ENCODE measurements at places on chromosomes 3 and 15.

DNA sequence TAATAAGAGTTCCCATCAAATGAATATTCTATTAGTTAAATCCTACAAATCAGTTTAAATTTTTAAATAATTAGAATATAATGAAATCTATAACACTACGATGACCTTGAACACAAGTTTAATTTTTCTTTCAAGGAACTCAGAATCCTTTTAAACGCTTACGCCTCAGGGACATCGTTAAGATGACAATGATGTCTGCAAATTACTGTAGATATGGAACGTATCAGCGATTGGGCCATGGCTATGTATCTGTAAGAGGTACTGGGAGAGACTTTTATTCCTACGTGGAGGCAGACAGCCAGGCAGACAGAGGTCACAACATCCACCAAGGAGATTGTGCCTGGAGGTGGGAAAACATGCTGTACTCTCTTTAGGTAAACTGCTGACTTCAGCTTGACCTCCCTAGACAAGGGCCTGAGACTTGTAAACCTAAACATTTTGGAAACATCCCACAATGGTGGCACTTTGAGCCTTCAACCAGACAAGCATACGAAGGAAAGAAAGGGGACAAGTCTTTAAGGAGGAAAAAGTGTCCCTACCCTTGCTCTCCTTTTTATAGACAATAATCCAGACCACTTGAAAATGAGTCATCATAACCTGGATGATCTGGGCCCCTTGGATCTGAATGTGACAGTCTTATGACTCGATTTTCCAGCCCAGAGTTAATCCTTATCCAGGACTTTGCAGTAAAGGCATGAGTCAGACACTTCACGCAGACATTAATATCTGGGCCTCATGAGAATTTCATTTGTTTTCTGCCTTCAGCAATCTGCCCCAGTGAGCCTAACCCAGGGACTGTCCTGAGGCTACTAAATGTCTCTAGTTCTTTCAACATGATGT lies 6.8 kb upstream of the LDHAL6B start:
- DNase-seq = no peak

- no peak for DNase-seq
These were observed 353 bp downstream of the ATG3 start for GRCh38 chr3:112561484-112561733.

DNA sequence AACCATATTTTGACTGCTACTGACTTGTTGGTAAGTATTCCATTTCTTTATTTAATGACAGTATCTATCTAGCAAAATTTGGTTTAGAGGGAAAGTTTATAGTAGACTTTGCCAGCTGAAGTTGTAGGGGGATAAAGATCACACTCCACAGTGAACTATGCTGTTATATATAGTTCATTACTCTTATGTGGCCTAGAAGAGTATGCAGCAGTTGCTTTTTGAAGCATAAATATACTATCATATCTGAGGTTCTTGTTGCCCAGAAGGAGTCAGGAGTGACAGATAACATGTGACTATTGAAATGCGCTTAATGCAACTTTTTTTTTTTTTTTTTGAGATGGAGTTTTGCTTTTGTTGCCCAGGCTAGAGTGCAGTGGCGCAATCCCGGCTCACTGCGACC lies 25.6 kb upstream of the MCF2L2 start:
- DNase-seq = no peak

GRCh38 chr3:128917291-128917690 lies 37.9 kb downstream of the ACAD9 start:
- DNase-seq = no peak

GRCh38 chr3:188076176-188076575 lies 77.8 kb upstream of the LPP start:
- DNase-seq = no peak

- peak; percentile 67 for DNase-seq
These were observed 179.1 kb upstream of the SMAD3 start for GRCh38 chr15:66886241-66886675.

GRCh38 chr3:171615686-171616085 lies 155.5 kb upstream of the TNIK start:
- DNase-seq = no peak

- DNase-seq = no peak
These were observed 94.5 kb downstream of the FNDC3B start for GRCh38 chr3:172133838-172134237.

GRCh38 chr3:89851974-89852621 lies 744.7 kb downstream of the EPHA3 start:
- no peak for DNase-seq

GRCh38 chr3:157695103-157695502 lies 191.9 kb upstream of the VEPH1 start:
- DNase-seq = no peak

GRCh38 chr15:79496838-79497237 lies 64.7 kb downstream of the MINAR1 start:
- DNase-seq = no peak

GRCh38 chr3:133965906-133966305 lies 63.8 kb downstream of the SLCO2A1 start:
- no peak for DNase-seq

Data from NCI-H2081 treated with DMSO at 0.1 percent for 48 hours (cell line).